SJSA1 (cell line): ENCODE measurements at places on chromosomes 16 and 17.

DNA sequence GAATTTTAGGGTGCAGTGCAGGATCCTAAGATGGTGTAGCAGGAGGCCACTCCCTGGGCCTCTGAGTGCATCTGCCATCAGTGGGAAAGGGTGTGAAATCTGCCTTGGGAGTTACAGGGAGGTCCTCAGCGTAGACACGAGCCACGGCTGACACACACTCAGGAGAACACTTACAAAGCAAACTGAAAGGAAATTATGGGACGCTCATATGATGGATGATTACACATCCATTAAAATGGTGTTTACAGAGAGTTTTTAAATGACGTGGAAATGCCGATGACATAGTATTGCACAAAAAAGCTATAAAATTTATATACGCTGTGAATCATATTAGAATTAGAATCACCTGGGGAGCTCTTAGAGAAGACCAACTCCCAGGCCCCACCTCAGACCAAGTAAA is 175.2 kb downstream of the CCDC182 start:
- DNase-seq = peak; percentile 38

GRCh38 chr17:67594115-67594880 is 123.4 kb upstream of the NOL11 start:
- DNase-seq = no peak

GRCh38 chr16:48612611-48613010 is 2.6 kb upstream of the N4BP1 start:
- DNase-seq = no peak

DNA sequence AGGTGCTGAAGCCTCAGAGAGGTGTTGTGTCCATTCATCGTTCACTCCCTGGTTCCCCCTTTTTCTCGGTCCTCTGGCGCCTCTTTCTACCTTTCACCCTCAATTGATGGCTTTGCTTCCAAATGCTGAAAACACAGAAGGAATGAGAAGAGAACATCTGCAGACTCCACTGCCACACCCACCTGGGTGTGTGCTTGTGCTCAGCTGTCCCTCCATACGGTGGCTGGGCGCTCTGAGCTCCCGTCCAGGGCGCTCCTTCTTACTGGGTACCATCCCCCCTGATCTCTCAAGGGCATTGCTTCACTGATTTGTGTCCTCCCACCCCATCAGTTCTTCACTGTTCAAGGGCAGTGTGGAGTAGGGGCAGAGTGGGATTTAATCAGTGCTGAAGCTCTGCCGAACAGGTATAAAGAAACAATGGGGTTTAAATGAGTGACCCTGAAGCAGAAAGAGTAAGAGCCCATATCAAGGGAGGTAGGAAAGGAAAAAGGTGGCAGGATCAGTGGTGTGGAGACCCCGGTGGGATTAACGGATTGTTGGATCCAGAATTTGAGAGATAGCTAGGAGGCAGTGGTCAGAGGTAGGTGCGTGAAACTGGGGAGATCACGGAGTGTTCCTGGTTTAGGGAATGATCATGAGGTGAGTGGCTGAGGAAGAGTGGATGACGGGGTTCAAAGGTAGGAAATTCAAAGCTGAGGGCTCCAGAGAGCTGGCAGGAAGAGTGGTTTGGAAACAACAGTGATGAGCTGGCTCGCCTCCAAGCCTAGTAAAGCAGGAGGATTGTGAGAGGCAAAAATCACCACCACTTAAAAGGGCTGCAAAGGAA is 40.8 kb downstream of the MRTFB start:
- no peak for DNase-seq

DNA sequence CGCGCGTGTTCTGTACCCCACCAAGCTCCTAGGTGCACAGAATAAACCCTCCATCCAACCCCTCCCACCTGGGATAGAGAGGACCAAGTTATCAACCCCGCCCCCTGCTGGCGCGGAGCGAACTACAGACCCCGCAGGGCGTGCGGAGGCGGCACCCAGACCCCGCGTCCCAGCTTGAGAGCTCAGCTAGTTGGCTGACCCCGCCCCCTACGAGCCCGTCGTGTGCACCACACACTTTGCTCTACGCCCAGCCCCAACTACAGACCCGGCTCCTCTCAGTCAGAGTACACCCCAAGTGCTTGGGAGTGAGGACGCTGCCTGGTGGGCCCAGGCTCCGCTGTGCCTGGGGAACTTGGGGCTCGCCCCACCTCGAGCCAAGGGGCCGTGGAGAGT is 1.5 kb downstream of the GRIN2A start:
- no peak for DNase-seq

GRCh38 chr17:33124871-33125551 is 133.4 kb downstream of the SPACA3 start:
- DNase-seq = no peak

GRCh38 chr17:28796062-28796461 is 46.5 kb downstream of the FAM222B start:
- no peak for DNase-seq
